ENCODE measurements at places on chromosomes 6 and 20.
A peak's percentile ranks its signal among the peaks of the same experiment; 100 is the strongest.

DNA sequence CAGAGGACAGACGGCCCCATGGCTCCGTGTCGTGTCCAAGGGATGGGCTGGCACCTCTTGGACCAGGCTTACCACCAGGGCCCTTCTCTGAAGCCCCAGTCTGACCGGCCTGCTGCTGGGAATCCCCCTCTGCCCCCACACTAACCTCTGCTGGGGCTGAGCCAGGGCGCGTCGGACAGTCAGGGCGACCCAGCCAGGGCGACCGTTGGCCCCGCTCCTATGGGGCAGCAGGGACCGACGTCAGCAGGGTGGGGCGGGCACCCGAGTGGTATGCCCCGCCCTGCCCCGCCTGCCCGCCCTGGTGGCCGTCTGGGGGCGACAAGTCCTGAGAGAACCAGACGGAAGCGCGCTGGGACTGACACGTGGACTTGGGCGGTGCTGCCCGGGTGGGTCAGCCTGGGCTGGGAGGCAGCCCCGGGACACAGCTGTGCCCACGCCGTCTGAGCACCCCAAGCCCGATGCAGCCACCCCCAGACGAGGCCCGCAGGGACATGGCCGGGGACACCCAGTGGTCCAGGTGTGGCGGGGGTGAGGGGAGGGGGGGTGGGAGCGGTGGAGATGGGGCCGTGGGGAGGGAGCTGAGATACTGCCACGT lies at the start of gene SLC17A9:
Gene SLC17A9, plus strand, starts transcription at position 337 of the 595 bp plus-strand sequence. Its CDS starts 122 bp downstream, at position 459.
- peak; percentile 26 for DNase-seq

- peak; percentile 27 for DNase-seq
These were observed at the start of gene INSM1 for GRCh38 chr20:20367575-20368417. Gene INSM1, plus strand, starts transcription at chr20:20368104. Its CDS starts 164 bp downstream, at chr20:20368268.

DNA sequence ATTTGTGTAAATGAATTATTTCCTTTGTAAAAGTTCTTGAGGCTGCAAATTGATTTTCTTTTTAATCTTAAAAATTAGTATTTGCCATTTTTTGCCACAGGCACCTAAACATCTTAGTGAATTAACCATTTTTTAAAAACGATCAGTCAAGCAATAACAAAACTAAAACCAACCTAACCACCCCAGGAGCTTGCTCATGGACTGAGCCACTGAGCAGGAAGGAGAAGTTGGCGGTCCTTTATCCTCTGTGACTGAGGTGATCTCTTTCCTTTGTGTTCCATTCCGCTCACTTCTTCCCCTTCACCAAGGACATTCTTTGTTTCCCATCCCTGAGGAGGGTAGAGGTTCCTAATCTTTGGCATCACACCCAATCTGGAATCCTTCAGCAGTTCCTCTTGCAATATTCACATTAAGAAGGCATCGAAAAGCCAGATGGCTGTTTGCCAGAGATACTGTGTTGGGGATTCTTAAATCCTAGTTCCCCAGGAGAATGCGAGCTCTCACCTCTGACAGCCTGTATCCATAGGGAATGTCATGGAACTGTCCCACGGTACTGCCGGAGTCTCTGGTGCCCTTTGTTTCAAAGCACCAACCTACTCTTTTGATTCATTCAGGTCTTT lies 30.5 kb downstream of the RPRD1B start:
- no peak for DNase-seq

- DNase-seq, result no peak
These were observed 628.2 kb downstream of the CDH26 start for GRCh38 chr20:60586269-60587050.

DNA sequence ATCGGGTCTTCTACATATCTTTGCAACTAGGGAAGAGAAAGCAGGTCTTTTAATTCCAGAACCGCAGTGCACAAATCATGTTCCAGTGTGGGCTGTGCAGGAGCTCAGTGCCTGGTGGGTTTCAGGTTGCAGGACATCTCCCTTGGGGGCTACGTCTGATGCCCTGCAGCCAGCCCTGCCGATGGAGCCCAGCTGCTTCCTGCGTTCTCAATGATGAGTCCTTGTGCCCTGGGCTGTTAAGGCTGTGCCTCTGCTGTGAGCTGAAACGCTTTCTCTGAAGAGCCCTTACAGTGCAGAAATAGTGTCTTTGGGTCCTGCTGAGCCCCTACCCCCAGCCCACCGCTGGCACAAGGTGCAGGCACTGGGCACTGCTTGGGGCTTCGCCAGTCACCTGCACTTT lies 192.9 kb downstream of the SYNDIG1 start:
- no peak for DNase-seq
